BJ (cell line): ENCODE measurements at places on chromosomes 7 and 10.

GRCh38 chr10:125011926-125012705, 70.2 kb downstream of the ZRANB1 start:
- no peak for DNase-seq

DNA sequence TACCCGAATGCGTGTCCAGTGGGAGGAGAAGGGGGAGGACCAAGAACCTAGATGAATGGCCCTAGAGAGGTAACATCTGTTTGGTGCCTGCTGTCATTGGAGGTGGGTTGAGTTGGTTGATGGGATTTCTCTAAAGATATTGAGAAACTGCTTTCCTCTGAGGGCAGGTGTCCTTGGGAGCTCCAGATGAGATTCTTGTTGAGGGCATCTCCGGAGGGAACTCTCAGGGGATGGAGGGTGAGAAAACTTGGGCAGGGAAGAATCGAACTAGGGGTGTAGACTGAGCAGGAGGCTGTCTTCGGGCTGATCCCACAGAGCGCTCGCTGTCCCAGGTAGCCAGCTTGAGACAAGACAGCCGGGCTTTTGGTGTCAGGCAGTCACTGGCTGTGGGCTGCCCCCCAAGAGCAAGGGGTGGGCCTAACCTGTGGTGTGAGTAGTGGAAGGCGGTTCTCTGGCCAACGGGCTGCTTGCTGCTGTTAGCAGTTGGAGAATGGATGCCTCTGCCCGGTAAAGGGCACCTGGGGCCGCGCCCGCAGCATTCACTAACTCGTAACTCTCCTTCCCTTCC, 3.7 kb downstream of the IRF5 start:
- no peak for DNase-seq

GRCh38 chr7:50359258-50359994, 54.9 kb downstream of the IKZF1 start:
- no peak for DNase-seq

DNA sequence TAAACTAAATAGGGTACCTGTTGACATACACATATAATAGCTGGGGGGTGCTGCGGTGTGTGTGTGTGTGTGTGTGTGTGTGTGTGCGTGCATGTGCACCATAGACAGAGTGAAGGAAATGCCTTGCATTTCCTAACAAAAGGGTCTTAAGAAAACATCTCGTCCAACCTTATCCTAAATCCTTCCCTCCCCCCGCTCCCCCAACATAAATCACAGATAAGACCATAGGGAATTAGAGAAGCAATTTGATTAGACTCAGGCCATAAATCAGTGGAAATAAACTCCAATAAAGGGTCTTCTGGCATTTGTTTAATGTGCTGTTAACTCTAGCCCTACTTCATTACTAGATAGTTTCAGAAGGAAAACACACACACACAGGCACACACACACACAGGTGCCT, 148.5 kb downstream of the PPP1R17 start:
- no peak for DNase-seq

DNA sequence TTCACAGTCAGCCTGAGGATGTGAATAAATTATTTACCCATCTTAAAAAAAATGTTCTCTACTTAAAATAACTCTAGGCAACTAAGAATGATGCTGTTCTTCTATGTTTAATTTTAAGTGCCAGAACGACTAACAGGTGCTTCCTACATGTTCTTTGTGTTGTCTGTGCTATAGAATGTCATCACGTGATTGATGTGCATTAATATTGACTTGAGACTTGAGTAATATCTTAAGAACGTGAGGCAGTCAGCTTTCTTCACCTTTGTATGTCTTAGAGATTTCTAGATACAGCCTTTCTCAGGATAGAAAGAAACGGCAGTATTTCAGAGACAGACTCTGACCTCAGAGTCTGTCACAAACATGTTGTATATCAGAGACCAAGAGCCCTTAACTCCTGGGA, 274.6 kb downstream of the KCND2 start:
- DNase-seq = no peak

- no peak for DNase-seq
These were observed 220.7 kb downstream of the ADK start for GRCh38 chr10:74371696-74372095.

DNA sequence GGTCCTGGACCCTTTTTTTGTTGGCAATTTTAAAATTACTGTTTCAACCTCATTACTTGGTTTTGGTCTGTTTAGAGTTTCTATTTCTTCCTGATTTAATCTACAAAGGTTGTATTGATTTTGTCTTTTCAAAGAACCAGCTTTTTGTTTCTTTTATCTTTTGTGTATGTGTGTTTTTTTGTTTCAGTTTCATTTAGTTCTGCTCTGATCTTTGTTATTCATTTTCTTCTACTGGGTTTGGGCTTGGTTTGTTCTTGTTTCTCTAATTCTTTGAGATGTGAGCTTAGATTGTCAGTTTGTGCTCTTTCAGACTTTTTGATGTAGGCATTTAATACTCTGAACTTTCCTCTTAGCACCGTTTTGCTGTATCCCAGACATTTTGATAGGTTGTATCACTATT, 8.5 kb upstream of the MRPS33 start:
- DNase-seq = no peak

GRCh38 chr7:71896535-71896934, 515.6 kb downstream of the CALN1 start:
- no peak for DNase-seq

DNA sequence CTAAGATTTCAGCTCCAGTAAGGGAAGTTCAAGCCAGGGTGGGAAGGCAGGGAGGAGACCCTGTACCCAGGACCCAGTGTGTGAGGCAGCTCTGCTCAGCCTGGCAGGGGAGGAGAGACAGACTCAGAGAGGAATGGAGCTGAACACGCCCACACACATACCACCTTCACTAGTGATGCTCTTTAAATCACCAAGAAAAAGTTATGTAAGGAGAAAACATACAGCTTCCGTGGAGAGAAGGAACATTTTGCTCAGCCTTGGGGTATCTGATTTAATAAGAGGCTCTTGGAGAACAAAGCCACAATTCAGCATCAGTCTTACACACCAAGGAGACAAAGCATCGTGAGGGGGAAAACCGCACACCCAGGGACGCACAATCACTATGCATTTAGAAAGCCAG, 62.9 kb downstream of the PRKAG2 start:
- no peak for DNase-seq

GRCh38 chr10:71821909-71822763, 28.9 kb downstream of the PSAP start:
- DNase-seq = peak; percentile 22

- DNase-seq = no peak
These were observed 49.2 kb downstream of the CHST3 start for GRCh38 chr10:72013202-72013945.

GRCh38 chr10:62396864-62397263, 22.7 kb downstream of the ZNF365 start:
- no peak for DNase-seq

- DNase-seq = no peak
These were observed 124.7 kb upstream of the C1QL3 start for GRCh38 chr10:16646181-16647059.

GRCh38 chr7:75951506-75951905, 36.6 kb downstream of the POR start:
- DNase-seq = no peak

DNA sequence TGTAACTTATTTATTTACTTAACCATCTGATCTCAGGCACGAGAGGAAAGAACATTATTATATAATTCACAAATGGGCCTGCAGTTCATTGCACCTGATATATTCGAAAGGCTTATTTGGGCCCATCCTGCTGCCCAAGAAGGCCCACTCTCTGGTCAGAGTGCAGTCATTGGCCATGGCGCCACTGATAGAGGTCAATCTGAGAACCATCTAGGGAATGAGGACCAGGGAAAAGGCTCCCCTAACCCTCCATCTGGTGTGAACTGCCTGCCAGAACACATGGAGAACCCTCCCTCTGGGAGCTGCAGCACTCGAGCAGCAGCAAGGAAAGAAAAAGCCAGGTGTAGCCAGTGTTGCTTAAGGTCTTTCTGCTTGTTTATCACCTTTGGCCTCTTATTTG, 136.6 kb downstream of the REEP3 start:
- no peak for DNase-seq

GRCh38 chr7:30659312-30659711, 22.9 kb downstream of the CRHR2 start:
- no peak for DNase-seq

GRCh38 chr7:27095050-27095896, 527 bp downstream of the HOXA1 start:
- no peak for DNase-seq

- no peak for DNase-seq
These were observed 258.8 kb downstream of the AHR start for GRCh38 chr7:17557251-17557671.

- DNase-seq = no peak
These were observed 24.7 kb upstream of the TFAM start for GRCh38 chr10:58360412-58361004.

- no peak for DNase-seq
These were observed 192.6 kb upstream of the LYZL2 start for GRCh38 chr10:30821994-30822692.

DNA sequence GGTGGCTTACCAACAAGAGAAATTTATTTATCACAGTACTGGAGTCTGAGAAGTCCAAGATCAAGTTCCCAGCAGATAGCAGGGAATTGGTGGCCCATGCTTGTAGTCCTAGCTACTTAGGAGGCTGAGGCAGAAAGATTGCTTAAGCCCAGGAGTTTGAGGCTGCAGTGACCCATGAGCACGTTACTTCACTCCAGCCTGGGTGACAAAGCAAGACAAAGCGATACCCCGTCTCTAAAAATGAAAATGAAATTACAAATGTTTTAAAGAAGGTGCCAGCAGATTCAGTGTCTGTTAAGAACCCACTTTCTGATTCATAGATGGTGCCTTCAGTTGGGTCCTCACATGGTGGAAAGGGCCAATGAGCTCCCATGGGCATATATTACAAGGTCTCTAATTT, 20.6 kb upstream of the ARHGAP12 start:
- DNase-seq = no peak

DNA sequence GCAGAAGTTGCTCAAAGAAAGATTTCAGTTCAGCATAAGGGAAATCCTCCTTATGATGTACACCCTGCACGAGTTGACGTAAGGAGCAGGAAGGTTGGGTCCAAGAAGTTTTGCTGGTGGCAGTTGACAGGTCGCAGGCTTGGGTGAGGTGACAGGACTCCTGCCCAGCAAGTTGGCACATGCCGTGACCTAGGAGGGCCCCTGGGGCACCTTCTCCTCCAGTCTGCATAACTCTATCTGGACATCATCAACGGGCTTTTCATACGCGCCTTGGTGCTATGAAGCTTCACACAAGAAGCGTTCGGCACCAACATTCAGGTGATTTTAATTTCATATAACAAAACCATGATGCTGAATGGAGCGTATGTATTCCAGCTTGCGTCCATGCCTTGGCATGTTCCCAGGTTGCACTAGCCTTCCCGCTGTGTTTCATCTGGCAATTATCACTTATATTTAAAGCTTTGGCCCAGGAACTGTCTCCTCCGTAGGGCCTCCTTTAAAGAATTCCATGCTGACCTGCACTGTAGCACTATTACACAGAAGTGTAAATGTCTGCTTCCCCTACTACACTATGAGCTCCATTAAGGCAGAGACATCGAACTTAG, 651.6 kb upstream of the FOXK1 start:
- DNase-seq = no peak

DNA sequence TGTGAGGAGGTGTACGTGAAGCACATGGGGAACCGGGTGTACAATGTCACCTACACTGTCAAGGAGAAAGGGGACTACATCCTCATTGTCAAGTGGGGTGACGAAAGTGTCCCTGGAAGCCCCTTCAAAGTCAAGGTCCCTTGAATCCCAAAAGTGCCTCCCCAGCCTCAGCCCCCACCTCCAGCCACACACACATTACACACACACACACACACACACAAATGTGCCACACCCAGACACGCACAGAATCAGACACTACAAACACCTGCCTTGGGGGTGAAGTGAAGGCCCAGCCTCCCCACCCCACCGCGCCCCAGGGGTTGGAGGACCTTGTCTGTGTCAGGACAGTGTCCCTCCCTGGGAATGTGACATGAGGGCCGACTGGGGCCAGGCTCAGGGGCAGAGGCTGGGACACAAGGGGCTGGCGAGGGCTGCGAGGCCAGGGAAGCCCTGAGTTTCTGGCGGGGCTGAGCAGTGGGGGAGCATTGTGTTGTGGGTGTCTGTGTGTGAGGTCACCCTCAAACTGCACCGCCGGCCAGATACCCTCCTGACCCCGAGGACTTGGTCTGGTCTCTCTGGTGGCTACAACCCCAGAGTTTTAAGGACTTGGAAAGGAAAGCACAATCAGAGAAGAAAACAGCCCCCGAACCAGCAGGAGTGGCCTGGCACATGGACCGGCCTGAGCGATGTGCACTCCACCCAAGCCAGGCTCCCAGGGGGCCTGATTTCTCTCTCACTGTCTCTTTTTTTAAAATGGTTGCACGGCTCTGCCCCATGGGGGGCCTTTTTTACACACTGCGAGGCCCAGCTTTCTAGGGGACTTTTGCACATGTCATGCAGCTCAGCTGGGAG, 4.0 kb upstream of the ATP6V1F start:
- no peak for DNase-seq

GRCh38 chr7:154564676-154565075, 438.2 kb downstream of the PAXIP1 start:
- DNase-seq = no peak
